CD4-positive, alpha-beta T cell treated with Interleukin-2 at 100 ng/mL for 4 hours (primary cell): ENCODE measurements at places on chromosomes 1 and 21.
A peak's percentile ranks its signal among the peaks of the same experiment; 100 is the strongest.

DNA sequence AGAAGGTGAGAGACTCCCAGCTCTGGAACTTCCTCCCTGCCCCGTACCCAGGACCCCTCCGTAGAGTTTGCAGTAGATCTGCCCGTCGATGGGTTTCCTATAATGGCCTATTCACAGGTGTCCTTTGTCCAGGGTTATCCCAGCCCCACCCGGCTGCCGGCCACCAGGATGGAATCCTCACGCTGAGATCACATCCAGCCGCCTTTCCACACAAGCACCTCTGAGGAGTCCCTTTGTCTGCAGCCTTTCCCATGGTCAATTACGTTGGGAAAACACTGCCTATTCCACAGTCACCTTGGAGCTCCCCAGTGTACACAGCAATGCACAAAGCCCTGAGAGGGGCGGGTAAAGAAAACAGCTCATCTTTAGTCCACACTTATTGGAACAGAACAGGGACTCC is 190.0 kb upstream of the EDN2 start:
- no peak for DNase-seq

- no peak for DNase-seq
Observed at GRCh38 chr1:230144758-230145504, 77.9 kb downstream of the GALNT2 start.

DNA sequence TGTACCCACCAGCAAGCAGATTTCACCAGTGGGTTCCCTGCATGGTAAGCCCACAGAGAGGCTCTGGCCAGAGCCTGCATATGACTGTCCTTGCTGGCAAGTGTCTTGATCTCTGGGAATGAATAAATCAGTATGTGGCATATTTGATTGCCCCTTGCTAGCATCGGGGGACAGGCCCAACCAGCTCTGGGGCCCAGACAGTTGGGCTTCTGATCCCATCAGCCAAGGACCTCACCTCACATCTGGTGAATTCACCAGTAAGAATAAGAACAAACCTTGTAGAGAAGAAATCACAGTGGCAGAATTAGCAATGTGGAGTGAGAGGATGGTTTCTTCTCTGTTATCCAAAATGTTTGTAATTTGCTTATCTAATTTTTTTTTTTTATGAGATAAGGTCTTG is 15.9 kb downstream of the SLC1A7 start:
- DNase-seq = no peak

DNA sequence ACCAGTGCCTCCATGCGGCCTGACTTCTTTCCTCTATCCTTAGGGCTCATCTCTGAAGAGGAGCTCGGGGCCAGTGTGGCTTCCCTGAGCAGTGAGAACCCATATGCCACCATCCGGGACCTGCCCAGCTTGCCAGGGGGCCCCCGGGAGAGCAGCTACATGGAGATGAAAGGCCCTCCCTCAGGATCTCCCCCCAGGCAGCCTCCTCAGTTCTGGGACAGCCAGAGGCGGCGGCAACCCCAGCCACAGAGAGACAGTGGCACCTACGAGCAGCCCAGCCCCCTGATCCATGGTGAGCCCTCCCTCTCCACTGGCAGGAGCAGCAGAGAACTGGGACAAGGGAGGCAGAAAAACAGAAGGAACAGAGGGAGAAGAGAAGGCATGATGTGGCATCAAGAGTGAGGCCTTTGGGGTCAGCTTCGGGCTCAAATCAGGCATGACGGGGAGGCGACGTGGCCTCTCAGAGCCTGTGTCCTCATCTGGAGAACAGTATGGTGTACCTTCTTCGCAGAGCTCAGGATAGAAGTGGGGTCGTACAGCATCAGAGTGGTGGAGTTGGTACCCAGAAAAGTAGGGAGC is 6.5 kb upstream of the LRRC71 start:
- no peak for DNase-seq

DNA sequence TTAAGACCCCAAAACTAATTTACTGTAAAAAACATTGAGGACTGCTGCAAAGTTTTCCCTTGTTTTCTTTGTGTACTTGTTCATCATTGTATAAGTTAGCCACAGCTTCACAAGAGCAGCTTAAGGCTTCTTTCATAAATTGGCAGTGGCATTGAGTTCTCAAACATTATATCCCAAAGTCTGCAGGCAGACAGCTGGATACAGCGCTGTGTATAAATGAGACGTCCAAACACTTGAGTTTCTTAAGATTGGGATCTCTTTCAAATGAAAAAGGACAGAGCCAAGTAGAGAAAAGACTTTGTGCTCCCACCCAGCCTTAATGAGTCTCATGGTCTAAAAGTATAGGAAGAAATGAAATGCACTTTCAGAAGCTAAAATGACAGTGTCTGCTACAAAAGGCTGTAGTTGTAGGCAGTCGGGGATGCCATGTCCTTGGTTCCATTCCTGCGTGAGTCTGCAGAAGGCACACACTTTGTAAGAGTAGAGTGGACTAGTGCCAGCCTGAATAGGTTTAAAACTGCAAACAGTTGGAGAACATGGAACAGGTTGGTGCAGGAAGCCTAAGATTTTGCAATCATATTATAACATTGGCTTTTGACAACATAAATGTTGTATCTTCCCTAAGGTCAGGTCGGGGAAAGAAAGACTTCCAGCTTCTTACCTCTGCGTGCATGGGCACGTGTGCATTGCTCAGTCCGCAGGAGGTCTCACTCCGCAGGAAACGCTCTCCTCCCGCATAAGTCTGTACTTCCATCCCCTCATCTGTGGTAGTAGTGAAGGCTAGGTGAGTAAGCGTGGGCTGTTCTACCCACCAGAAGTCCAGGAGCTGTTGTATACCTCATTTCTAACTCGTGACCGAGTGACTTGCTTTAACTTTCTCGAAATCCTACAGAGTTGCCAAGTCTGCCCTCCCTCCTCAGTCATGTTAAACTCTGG is 94.4 kb downstream of the CD247 start:
- DNase-seq = no peak

GRCh38 chr1:5750186-5751162 is 241.8 kb downstream of the NPHP4 start:
- DNase-seq = no peak

GRCh38 chr1:26305667-26306289 is 658 bp downstream of the UBXN11 start:
- no peak for DNase-seq

- DNase-seq = no peak
Observed at GRCh38 chr1:33344896-33345560, 24.1 kb upstream of the A3GALT2 start.

GRCh38 chr1:10106241-10106640 is 73.5 kb downstream of the UBE4B start:
- no peak for DNase-seq

- DNase-seq = peak; percentile 32
Observed at GRCh38 chr1:1299686-1300351, 7.9 kb downstream of the ACAP3 start.
